ENCODE measurements at places on chromosomes 2 and 18.

- DNase-seq: no peak
These were observed 270.8 kb upstream of the DCC start for GRCh38 chr18:52069201-52069600.

GRCh38 chr2:199784512-199784911, 66.5 kb downstream of the FTCDNL1 start:
- DNase-seq: no peak

GRCh38 chr2:112996635-112997034, 8.6 kb upstream of the IL36A start:
- no peak for DNase-seq

DNA sequence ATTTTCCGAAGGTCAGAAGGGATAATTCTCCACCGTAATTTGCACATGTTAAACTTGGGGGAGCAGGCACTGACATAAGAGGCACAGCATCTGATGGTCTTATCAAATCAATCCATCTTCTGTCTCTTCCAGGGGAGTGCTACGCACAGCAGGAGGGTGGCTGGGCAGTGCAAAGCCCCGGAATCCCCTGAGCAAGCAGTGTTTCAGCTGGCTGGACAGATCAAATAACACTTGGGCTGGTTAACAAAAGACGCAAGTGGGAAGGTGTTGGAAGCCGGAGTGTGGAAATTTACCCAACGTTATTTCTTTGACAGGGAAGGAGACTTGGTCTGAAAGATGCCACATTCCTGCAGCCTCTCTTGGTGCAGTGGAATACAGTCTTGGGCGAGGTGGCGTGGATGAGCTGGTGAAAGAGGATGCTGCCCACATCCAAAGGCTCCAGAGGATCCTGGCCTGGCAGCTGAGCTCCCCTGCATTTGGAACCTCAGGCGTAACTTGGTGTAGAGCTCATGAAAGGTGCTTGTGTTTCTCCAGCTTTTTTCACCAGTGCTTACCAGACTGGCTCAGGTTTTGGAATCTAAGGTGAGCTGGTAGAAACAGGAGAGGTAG, 103.0 kb downstream of the MAPK4 start:
- DNase-seq: no peak

DNA sequence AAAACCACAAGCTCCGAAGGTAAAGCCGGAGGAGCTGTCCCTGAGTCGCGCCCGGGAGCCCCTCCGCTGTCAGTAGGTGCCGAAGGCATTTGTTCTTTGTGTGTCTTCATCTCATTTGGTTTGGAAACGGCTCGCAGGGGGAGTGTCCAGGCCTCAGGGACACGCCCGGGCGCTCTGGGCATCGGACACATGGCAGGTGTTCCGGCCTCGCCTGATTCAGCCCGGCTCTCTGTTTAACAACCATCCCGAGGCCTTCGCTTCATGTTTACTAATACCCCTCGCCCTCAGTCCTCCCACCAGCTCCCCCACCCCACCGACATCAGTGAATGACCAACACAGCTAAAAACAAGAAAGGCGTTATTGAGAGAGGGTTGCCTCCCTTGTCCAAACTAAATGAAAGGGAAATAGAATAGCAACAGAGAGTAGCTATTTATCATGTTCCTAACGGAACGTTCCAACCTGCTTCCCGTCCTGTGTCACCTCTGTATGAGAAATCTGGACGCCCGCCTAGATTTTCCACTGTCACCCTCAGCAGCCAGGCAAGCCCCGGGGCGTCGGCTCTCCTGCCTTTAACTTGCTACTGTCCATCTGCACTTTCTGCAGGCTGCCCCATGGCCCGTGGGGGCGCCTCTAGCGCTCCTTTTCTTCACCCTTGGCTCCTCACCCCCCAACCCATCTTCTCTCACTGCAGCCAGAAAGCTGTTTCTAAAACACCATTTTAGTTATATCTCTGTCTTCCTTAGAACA, 73.9 kb downstream of the MYCN start:
- no peak for DNase-seq

DNA sequence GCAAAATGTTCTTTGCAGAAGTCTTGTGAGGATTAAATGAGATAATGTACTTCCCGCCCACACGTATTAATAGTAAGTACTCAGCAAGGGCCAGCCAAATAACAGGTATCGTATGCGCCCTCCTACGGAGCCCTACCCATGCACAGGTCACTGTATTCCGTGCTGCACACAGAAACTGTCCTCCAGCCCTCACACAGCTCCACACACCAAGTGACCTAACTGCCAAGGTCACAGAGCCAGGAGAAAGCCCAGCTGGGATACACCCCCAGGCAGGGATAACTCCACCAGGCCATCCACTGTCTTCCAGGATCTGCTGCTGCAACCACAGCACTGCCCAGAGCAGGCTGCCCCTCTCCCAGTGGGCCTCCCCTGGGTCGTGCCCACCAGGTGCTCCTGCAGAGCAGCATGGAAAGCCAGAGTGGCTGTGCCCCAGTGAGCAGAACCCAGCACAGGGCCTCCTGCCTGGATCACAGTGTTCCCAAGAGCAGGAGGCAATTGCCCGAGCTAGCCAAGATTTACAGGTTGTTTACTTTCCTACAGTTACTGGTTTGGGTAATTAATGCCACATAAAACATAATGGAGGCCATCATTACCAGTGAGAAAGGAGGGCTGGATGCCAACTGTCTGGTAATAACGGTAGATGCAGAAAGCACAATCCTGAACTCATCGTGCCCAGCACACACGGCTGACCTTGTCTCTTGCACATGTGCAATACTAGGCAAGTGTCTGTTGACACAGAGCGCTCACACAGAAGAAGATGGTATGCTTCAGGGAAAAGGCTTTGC, 24.4 kb downstream of the TFCP2L1 start:
- no peak for DNase-seq

- no peak for DNase-seq
These were observed 26.7 kb downstream of the CYRIA start for GRCh38 chr2:16638946-16639345.

DNA sequence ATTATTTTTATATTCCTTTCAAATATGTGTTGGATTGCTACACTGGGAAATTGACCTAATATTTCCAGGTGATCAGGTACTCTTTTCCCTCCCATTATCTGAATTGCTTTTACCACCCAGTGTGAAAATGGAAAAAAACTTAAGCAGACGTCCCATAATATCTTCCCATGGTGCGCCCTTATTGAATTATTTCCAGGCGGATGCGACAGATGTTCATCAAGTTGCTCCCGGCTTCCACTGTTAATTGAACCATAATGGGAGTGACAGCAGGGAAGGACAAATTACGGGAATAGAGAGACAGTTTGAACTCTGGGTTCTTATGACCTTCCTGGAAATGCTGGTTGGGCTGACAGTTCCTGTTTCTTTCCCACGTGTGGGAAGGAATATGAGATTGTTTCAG, 93.3 kb downstream of the THSD7B start:
- DNase-seq: no peak

GRCh38 chr2:113406114-113406513, 31.4 kb upstream of the ZNG1B start:
- DNase-seq: no peak

DNA sequence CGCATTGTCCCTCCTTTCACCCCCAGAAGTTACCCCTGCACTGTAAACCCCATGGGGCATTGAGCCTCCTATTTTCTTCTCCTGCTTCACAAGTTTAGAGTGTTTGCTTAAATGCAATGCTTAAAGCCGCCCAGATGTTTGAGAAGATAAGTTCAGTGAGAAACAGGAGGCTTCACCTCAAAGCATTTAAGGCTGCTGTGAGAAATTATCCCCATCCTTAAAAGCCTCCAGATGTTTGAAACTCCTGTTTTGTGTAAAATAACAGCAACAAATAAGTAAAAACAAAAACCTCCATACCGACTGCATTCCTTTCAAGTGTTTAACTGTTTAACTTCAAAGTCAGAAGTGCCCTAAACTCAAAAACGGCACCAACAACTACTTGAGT, 81.8 kb downstream of the RTP5 start:
- no peak for DNase-seq

DNA sequence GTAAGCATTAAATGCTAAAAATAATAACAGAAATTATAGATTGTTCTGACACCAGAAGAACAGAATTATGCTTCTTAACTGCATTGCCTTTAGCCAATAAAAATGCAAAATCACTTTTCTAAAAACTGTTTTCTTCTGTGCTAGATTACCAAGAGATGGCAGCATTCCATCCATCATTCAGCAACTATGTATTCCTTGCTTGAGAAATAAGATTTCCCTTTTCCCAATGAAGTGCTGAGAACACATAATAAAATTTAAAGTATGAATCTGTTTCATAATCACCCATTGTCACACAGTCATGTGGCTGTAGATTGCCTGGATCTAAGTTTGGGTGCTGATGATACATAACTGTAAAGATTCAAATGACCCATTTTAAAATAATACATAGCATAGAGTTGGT, 504.2 kb downstream of the TDRD15 start:
- DNase-seq: no peak

DNA sequence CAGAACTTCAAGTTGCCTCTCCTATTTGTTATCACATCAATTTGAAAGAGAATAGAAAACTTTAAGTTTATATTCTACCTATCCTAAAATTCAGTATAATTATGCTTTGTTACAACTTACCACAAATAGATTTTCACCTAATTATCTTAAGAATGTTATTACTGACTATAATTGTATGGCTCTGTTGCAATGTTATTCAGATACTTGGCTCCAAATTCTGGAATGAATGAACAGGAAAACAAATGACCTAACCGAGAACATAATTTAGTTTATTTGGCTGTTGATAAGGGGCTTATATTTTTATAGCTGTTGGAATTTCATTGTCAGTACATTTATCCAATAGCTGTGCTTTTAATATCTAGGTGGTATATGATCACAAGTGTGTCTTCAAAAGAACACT, 173.2 kb upstream of the GULP1 start:
- DNase-seq: no peak

- DNase-seq: no peak
These were observed 8.3 kb downstream of the GYPC start for GRCh38 chr2:126664234-126664633.

DNA sequence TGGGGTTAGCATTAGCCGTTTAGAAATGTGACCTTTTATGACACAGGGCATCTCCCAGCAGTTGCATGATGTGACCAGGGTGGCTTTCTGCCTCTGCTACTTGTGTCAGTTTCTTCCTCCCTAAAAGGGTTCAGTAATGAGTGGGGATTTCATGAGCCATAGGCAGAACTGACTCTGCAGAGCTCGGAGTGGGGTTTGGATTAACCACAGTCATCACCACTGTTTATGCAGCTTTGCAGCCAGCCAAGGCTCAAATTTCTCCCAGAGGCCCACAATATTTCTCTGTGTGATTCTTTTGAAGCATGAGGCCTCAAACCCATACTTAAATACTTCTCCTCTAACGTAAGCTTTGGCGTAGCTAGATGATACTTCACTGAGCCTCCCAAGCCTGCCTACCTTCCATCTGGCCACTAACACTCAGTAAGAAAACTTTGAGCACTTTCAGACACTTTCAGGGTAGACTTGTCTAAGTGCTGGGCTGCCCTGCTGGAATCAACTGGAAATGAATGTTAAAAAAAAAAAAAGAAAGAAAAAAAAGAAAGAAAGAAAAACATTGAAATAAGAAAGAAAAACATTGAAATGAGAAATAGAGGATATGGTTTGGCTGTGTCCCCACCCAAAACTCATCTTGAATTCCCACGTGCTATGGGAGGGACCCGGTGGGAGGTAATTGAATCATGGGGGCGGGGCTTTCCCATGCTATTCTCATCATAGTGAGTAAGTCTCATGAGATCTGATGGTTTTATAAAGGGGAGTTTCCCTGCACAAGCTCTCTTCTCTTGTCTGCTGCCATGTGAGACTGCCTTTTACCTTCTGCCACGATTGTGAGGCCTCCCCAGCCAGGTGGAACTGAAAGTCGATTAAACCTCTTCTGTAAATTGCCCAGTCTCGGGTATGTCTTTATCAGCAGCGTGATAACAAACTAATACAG, 11.5 kb upstream of the LAPTM4A start:
- peak; percentile 96 for DNase-seq

- DNase-seq: no peak
These were observed 50.1 kb downstream of the CDH19 start for GRCh38 chr18:66553824-66554223.

DNA sequence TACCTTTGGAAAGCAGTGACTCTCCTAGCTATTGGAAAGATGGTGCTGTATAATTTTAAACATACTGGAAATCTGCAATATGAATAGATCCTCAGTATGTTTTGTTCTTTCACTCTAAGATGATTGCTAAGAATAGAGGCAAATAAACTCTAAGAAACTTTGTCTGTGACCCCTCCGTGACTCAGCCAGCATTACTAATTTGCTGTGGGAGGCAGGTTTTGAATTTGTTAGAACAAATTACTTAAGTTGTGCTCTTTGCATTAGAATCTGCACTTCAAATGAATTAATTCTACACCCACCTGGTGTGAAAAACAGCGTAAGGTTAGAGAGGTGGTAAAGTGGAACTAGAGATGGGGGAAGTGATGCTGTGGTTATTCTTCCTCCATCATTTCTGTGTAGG, 142.2 kb downstream of the RAPGEF4 start:
- no peak for DNase-seq

GRCh38 chr2:232483923-232484627, 3.6 kb downstream of the ECEL1 start:
- no peak for DNase-seq

DNA sequence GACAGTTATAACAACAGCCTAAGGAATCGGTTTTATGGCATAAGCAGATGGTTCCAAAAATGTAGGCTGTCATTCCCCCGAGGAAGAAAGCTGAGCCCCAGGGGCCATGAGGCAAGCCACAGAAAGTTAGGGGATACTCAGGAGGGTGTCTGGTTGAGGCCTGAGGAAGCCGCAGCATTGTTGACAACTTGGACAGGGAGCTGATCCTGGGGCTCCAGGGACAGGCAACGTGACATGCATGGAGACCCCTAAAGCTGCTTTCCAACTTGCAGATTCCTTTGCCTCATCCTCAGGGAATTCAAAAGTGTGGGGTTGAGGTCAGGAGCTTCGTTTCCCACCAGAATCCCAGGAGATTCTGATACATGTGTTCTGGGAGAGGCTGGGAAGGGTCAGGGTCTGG, 20.9 kb downstream of the CELF4 start:
- no peak for DNase-seq

GRCh38 chr2:66456183-66457041, 21.5 kb downstream of the MEIS1 start:
- no peak for DNase-seq
